ENCODE measurements at places on chromosomes 1 and 21.

- no peak for DNase-seq
These were observed 15.7 kb downstream of the POU3F1 start for GRCh38 chr1:38030596-38031512.

- DNase-seq, result no peak
These were observed 57.4 kb downstream of the HMGB4 start for GRCh38 chr1:33921281-33921680.

DNA sequence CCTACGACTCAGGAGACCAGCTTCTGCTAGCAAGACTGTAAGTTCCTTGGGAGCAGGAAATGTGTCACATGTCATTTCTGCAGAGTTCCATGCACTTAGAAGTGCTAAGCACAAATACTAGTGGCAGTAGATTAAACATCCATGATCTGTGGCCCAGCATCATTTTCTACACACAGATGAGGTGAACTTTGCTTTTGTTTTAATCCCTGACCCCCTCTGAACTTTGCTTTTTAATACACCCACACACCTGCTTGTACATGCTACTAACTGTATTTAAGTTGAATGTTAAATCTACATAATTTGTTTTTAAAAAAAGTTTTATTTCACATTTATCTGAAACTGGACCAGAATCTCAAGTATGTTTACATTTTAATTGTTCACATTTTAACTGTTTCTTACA lies 24.5 kb downstream of the SLC35D1 start:
- DNase-seq, result no peak

GRCh38 chr1:247493106-247493505 lies 35.2 kb upstream of the OR2B11 start:
- DNase-seq, result no peak

- no peak for DNase-seq
These were observed 5.0 kb upstream of the PMVK start for GRCh38 chr1:154941333-154942013.

- no peak for DNase-seq
These were observed 12.6 kb downstream of the CD101 start for GRCh38 chr1:117014209-117014608.
